ENCODE measurements at places on chromosomes 3 and 15.

DNA sequence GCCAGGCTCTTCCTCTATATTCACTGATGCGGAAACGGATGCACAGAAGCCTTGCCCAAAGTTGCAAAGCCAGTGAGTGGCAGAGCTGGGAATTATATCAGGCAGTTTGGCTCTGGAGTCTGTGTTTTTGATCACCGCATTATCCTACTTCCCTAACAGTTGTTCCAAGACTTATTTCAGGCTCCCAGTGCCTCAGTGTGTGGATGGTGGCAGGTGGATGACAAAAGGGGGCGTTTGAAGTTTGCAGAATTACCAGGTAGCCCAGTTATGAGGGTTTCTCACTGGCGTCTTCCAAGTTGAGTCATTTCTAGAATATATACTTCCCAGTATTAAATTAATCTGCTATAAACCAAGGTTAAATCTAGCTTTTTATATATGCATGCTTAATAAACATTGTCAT lies 81.0 kb downstream of the USP13 start:
- no peak for DNase-seq

- DNase-seq: no peak
These were observed 25.8 kb upstream of the CSTA start for GRCh38 chr3:122299215-122299614.

- DNase-seq: no peak
These were observed 179.2 kb downstream of the RORA start for GRCh38 chr15:61049934-61050333.

GRCh38 chr15:96720656-96721055 lies 390.2 kb downstream of the NR2F2 start:
- no peak for DNase-seq

- DNase-seq: no peak
These were observed 321.4 kb upstream of the DPH6 start for GRCh38 chr15:35867356-35867755.

DNA sequence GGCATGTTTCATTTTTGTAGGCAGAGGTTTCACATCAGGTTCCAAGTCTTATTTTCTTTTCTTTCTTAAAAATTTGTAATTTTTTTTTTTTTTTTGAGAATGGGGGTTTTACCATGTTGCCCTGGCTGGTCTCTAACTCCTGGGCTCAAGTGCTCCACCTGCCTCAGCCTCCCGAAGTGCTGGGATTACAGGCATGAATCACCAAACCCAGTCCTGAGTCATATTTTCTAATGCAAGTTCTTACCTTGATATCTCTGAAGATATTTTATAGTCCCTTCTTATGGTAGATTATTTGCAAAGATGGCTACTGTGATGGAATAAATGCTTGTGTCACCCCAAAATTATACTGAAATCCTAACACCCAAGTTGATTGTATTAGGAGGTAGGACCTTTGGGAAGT lies 63.8 kb downstream of the SLC9A9 start:
- DNase-seq: no peak

DNA sequence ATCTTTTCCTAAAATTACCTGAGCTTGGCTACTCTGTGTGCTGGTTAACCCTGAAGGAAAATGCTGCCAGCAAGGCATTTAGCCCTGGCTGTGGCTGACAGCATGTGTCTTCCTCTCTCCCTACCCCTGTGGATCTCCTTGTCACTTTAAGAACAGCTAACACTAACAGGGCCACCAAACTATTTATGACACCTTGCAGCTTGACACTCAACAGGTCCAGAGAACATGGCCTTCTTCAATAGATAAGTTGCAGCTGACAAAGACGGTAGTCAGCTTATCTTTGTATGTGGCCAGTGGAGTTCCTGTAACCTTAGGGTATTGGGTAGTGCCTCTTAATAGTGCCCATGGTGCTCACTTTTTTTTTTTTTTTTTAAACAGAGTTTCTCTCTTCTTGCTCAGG lies 32.0 kb upstream of the COPB2 start:
- no peak for DNase-seq

DNA sequence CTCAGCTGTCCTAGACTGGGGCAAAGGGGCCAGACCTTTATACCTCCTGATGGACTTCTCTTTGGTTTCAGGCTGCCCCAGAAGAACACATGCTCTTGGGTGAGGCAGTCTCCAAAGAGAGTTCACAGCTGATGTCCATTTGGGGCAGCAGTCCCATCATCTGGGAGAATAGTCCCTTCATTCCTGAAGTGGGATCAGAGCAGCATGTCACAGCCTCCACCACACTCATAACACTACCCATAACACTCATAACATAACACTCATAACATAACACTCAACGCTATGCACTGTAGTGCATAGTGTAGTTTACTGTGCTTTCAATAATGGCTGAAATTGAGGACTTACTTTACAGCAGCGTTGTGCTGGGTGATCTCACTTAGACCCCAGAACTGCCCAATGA lies 36.7 kb upstream of the PLCL2 start:
- DNase-seq: no peak

GRCh38 chr15:90087454-90088154 lies 14.7 kb downstream of the IDH2 start:
- DNase-seq: peak; percentile 20

- DNase-seq: no peak
These were observed 119.1 kb downstream of the GMPS start for GRCh38 chr3:155989536-155989935.

DNA sequence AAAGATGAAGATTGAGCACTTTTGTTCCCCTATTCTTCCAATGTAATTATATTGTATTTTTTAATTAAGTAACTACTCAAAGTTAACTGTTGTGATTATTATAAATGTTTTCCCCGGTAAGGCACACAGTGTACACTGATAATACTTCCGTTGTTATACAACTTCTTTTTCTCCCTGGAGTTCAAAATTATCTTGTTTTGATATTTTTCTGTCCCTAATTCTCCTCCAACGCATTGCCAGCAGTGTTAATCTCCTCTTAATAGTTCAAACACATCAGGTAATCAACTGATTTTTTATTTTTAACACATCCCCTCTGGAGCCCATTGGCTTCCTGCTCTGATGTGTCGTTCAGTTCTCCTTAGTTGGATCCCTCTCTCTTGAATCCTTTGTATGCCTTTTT lies 32.3 kb upstream of the MFSD1 start:
- no peak for DNase-seq

DNA sequence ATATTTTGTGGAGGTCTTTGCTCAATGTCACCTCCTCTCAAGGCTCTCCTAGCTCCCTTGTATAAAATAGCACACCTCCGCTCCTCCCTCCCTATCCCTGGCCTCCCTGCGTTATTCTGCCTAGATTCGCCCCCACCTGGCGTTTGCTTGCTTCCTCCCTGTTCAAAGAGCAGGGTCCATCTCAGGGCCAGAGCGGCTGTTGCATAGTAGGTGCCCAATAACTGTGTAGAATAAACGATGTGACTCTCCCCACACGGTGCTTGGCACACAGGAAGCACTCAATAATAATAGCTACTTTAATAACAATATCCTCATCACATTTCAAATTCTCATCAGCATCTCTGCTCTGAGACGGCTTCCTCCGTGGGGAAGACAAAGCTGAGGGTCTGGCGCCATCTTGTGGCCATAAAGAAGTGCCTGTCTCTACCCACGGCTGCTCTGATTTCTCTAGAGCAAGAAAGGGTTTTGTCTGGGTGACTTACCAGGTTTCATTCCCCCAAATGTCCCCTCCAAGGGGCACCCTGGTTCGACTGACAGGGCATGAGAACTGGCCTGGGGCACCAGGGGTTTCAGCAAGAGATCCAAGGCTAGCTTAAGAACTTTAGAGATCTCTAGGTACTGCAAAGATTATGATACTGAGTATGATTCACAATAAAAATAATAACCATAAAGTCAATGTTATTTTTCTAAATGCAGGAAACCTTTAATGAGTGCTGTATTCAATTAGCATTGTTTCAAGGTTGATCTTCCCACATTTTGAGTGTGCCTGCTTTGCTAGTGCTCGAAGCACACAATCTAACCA lies 16.1 kb downstream of the CD276 start:
- DNase-seq: peak; percentile 83

DNA sequence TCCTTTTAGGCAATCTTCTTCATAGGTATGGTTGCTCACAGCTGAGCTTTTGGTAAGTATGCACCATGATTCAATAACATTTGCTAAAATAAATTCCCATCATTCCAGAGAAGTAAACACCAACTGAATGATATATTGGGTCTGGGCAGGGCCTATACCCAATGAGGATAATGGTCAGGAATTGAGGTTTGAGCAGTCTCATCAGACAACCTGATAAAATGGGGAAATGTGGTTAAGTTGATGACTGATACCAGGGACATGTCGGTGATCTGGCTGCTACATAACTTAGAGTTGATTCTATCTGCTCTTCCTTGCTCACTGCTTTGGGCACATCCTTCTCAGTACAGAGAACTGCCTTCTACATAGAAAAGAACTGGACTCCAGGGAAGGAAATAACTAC lies 92.9 kb downstream of the GPR156 start:
- no peak for DNase-seq

GRCh38 chr3:141619450-141619849 lies 118.6 kb upstream of the RNF7 start:
- DNase-seq: no peak

GRCh38 chr3:108319428-108320082 lies 23.2 kb downstream of the HHLA2 start:
- DNase-seq: no peak

GRCh38 chr15:78302579-78303312 lies 3.3 kb upstream of the SKIC8 start:
- no peak for DNase-seq

- no peak for DNase-seq
These were observed 9.1 kb upstream of the MFSD1 start for GRCh38 chr3:158792709-158793108.

DNA sequence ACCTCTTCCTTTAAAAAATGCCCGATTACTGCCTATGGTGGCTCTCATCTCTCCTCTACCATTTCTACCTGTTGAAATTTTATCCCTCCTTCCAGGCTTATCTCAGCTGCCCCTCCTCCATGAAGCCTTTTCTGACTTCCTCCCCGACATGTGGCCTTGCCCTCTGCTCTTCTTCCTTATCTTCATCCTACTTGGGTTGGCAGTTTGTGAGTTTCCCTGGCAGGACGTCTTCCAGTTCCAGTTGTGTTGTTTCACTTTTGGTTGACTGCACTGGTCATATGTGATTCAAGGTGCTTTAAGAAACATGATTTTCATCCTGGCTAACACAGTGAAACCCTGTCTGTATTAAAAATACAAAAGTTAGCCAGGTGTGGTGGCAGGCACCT lies 4.4 kb downstream of the DLL4 start:
- no peak for DNase-seq

GRCh38 chr15:89656116-89656815 lies 999 bp upstream of the KIF7 start:
- no peak for DNase-seq

- no peak for DNase-seq
These were observed 182.8 kb downstream of the TLE3 start for GRCh38 chr15:69914960-69915359.

DNA sequence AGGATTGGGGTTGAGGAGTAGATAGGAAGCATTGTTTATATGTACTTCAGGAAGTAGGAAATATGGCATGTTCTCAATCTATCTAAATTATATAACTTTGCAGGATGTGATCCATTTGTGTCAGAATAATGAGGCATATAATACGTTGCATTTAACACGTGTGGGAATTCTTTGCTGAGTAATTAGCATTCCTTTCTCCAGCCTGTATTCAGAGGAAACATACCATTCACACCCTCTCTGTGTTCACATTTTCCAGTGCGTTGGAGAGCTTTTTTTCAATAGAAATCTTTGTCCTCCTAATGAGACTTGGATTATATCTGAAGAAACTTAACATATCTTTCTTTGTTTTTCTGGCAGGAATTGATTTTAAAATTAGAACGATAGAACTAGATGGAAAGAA lies 33.0 kb upstream of the APH1B start:
- no peak for DNase-seq

DNA sequence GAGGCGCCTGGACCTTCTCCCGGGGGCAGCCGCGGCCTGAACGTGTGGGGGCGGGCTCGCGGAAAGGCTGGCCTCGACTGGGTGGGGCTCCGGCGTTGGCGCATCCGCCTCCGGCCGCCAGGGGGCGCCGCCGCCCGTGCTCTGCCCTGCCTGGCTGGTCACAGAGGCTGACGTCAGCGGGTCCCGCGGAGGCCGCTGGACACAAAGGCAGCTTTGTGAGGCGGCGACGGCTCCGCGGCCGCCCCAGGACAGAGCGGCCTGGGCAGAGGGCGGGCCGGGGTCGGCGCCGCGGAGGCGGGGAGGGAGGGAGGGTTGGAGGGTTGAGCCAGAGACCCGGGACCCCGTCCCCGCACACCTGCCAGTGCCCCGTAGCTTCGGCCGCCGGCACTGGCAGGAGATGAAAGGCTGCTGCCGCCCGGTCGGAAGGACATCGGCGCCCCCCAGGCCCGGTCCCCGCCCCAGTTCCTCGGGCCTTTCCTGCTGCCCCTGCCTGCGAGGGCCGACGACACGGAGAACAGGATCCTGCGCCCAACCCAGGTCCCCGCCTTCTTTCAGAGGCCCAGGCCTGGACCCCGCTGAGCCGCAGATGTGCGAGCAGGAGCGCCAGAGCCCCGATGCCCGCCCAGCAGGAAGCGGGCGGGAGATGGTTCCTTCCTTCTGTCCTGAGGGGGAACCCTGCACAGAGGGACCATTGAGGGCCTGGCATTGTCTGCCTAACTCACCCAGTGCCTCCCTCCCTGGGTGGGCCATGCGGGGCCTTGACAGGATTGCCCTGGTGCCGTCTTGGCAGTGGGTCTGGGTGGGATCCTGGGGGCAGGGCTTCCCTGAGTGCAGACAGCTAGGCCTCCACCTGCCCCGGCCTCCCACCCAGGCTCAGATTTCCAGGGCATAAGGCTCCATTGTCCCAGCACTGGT lies 8.7 kb upstream of the SEMA3B start:
- peak; percentile 77 for DNase-seq

- DNase-seq: no peak
These were observed 9.5 kb downstream of the FAM3D start for GRCh38 chr3:58657036-58657520.

DNA sequence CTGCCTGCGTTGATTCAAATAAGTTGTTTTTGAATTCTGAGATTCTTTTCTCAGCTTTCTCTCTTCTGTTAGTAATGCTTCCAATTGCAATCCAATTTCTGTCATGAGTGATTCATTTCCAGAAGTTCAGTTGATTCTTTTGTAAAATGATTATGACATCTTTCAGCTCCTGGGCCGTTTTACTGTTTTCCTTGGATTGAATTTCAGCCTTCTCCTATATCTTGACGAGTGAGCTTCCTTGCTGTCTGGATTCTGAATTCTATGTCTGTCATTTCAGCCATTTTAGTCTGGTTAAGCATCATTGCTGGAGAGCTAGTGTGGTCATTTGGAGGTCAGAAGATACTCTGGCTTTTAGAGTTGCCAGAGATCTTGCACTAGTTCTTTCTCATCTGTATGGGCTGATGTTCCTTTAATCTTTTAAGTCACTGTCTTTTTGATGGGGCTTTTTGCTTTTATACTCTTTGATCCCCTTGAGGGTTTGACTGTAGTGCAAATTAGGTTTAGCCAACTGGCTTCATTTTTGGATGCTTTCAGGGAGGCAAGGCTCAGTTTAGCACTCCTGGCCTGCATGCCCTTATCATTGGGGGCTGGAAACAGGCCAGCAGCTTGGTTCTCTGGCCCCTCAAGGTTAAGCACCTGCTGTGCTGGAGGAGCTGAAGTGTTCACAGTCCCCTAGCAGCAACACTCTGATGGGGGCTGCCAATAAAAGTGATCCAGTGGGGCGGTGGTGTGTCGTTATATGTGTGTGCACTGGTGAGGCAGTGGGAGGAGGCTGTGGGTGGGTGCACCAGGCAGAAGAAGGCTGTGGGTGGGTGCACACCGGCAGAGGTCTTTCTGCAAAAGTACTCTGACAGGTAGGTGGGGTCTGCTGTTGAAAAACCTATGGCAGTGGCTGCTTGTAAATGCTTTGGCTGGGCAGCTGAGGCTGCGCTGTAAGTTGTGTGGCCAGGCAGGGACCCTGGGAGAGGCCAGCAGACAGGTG lies 51.2 kb downstream of the MCTP2 start:
- DNase-seq: no peak

GRCh38 chr3:114527036-114527644 lies 233.3 kb downstream of the TIGIT start:
- DNase-seq: peak; percentile 11
